Stimulated activated CD8-positive, alpha-beta memory T cell treated with anti-CD3 and anti-CD28 coated beads, Interleukin-12 subunit alpha, Interleukin-12 subunit beta, amount 100 ng/mL, for 4 hours (primary cell): ENCODE measurements at places on chromosomes 5 and 9.

DNA sequence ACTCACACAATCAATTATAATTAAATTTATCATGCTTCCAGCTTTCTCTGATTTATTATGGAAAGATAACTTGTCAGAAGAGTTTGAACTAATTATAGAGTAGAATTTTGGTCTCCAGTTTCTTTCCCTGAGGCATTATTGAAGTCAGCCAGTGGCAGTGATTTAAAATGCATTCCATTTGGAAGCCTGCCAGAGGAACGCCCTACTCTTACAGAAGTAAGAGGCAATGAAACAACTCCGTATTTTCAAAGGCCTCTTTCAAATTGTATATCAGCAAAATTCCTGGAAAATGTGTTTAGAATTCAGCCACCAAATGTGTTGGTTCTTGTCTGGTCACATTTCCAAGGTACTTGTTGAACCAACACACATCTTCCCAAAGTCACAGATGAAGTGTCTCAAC lies 640.9 kb downstream of the SEMA5A start:
- no peak for DNase-seq

GRCh38 chr9:127219520-127219919 lies 45.1 kb upstream of the GARNL3 start:
- DNase-seq, result no peak

GRCh38 chr9:129184596-129185122 lies 6.6 kb upstream of the IER5L start:
- no peak for DNase-seq

DNA sequence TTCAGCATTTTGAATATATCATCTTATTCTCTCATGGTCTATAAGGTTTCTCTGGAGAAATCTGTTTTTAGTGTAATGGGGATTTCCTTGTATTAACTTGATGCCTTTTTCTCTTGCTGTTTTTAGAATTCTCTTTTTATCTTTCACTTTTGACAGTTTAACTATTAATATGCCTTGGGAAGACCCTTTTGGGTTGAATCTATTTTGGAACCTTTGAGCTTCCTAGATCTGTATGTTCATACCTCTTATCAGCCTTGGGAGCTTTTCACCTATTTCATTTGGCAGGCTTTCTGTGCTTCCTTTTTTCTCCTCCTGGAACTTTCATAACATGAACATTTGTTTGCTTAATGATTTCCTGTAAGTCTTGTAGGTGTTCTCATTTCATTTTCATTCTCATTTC lies 22.2 kb downstream of the RCL1 start:
- no peak for DNase-seq

DNA sequence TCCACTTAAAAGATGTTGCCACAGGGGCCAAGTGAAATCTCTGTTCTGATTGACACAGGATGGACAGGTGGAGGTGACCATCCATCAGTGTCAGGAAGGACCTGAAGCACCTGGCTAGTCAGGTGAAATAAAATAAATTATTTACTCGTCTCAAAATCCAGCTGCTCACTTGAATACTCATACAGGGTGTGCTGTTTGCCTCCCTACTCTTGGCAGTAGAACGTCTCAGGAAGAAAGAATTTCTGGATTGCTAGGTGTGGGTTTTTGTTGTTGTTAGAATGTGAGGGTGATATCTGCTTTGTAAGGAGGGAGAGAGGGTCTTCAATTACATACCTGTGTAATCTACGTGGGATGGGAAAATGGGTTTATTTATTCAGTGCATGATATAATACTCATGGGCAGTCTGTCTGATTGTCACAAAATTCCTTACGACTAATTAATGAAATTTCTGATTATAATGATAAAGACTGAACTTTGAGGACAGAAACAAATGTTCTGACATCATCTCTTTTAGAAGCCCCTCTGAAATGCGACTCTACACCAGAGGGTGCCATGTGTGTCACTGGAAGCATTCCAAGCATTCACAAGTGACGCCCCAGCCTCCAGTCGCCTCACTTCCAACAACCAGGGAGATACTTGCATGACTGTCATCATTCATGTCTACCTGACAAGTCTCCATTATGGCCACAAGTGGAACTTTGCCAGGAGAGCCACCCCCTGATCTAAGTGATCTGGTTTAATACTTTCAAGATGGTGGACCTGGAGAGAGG lies 218.4 kb downstream of the GAPVD1 start:
- DNase-seq, result no peak

DNA sequence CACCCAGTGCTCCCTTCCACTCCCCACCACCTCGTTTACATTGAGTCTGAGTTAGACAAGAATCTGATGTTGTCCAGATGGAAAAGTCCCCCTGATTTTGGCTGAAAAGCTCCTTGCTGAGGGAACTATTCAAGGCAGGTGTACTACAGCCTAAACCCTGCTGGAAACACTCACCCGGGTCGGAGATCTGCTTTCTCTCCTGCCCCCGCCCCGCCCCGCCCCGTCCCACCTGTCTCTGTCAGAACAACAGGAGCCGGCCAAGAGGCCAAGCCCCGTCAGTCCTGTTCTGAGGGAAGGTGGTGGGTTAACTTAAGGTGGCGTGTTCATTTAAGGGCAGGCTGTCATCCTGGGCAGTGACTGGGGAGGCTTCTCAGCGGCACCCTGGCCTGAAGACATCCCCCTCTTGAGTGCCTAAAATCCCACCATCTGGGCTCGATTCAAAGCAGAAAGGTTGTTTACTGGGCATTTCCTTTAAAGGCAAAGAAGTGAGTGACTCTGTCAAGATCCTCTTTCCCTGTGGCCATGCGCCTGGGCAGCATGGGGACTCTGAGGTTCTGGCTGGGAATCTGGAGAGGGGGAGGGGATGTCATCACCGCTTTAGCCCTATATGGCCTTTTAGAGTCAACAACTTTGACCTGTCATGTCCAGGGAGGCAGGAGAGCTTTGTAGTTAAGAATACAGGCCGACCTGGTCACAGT lies 71.1 kb upstream of the NEURL1B start:
- DNase-seq, result no peak

DNA sequence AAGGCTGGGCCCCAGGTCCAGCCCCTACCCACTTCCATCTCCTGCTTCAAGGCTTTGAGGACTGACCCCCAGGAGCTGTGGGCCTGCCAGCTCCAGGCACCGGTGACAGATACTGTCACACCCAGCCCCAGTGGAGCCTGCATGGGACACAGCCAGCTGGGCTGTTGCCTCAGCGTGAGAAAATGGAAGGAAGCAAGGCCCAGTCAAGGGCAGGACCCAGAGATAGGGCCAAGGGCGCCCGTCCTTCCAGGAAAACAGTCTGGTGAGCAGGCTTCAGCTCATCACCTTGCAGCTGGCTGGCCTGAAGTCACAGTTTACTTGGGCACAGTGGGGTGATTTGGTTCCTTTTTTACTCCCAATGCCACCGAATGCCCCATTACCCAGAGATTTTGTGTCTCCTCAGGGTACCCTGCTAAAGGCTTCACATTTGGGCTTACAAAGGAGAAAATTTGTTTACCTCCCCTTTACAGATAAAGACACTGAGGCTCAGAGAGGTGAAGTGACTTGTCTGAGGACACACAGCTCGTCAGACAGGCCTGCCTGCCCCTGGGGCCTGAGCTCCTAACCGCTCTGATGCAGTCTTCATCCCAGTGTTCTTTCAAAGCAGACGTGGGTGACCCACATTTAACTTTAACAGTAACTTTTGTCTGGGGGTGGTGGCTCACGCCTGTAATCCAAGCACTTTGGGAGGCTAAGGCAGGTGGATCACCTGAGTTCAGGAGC lies 21.5 kb upstream of the WDR38 start:
- no peak for DNase-seq

- no peak for DNase-seq
Measured at GRCh38 chr9:3742586-3742985, 216.8 kb upstream of the RFX3 start.

DNA sequence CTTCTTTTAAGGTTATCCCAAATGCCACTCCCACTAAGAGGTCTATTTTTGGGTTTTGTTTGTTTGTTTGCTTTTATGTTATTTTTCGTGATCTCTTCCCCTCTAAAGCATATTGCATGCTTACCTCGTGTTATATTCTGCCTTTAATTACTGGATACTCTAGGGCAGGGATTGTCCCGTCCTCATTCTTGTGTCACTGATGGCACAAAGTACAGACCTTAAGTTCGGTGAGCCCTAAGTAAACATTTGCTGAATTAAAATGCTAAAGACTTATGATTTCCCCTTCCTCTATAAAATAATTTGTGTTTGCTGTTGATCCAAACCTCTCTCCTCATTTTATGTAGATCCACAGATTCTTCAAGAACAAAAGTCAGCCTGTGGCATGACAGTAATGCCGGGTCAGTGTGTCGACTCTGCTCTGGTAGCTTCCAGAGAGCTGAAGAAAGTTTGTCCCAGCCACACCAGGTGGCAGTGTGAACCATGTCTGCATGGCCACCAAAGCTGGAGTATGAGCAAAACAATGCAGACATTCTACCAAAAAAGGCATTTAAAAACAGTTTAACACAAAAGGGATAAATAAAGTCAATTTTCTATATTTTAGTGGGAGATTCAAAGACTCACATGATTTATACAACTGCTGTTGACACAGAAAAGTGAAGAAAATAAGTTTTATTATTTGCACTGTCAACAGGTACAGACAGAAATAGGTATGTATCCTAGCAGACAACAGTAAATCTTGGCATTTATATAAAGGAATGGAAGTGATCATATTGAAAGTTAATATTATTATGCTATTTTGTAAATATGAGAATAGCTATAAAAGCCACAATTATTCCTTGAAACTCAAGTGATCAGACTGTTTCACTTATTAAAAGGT lies 17.9 kb upstream of the POC5 start:
- DNase-seq, result no peak

DNA sequence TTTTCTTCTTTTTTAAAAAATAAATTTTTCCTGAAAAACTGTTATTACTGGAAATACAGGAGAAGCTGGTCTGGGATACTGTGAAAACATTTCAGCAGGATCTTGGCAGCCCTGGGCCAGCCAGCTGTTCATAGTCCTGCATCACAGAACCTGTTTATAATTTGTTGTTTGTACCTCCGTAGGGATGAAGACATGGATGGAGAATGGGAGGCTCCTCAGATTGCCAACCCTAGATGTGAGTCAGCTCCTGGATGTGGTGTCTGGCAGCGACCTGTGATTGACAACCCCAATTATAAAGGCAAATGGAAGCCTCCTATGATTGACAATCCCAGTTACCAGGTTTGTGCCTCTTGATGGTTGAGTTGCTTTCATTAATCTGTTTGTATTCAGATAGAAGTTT lies 12.4 kb upstream of the MAML1 start:
- no peak for DNase-seq
